Endothelial cell of umbilical vein (primary cell): ENCODE measurements at places on chromosomes 7 and 10. TPM values are rescaled to one million over a fixed set of nuclear protein-coding genes. Genes with fewer than 3 reads are reported as not detected.

Gene CHAT
- not detected in 2 replicates for total RNA-seq

Gene SH2B2
- 0.25 and 0.73 TPM in 2 replicates for total RNA-seq

Gene KCNH2
- total RNA-seq = 0.09 TPM in 1 of 2 replicates, not detected in the other

Gene RADIL
- total RNA-seq = 1.0 and 2.5 TPM in 2 replicates

Gene KCNMA1
- total RNA-seq = 0.44 and 0.82 TPM in 2 replicates

Gene SEMA3C
- 0.09 and 0.18 TPM in 2 replicates for total RNA-seq
